Natural killer cell (primary cell): ENCODE measurements at places on chromosomes 3 and 15. TPM values are rescaled to one million over a fixed set of nuclear protein-coding genes. Genes with fewer than 3 reads are reported as not detected.

DNA sequence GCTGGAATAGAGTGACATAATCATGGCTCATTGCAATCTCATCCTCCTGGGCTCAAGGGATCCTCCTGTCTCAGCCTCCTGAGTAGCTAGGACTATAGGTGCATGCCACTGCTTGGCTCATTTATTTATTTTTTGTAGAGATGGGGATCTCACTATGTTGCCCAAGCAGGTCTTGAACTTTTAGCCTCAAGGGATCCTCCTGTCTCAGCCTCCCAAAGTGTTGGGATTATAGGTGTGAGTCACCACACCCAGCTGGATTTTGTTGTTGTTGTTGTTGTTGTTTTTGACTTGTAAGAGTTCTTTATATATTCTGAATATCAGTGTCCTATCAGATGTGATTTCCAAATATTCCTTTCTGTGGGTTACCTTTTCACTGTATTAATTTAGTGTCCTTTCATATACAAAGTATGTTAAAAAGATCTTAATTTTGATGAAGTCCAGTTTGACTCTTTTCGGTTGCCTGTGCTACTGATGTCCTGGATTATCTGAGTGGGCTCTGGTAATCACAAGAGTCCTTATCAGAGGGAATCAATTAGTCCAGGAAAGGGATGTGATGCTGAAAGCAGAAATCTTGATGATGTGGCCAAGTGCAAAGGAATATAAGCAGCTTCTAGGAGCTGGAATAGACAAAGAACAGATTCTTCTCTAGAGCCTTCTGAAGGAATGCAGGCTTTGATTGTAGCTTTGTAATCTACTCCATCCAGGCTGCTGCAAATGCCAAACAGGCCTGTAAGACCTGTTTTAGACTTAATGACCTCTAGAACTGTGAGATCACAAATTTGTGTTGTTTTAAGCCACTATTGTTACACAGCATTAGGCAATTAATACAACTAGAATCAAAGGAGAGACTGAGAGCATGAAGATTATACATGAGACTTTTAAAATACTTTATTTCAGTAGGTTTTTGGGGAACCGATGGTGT is 30.2 kb downstream of the NCK1 start:
- no peak for DNase-seq
- no peak overlapping the region for H3K27ac ChIP-seq
- H3K4me1 ChIP-seq: peaks cover 13% of the 10 kb centered on the region
- H3K36me3 ChIP-seq: no peaks in the 10 kb centered on the region
- H3K4me3 ChIP-seq: no peak overlapping the region

DNA sequence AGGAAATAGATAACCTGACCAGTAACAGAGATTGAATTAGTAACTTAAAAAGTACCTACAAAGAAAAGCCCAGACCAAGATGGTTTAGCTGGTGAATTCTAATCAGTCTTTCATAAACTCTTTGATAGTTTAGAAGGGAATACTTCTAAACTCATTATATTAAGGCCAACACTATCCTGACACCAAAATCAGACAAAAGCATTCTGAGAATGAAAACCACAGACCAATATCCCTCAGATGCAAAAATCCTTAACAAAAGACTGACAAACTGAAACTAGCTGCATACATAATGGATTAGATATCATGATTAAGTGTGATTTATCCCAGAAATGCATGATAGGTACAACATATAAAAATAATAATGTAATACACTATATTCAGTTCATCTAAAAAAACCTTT is 115.6 kb downstream of the RFX7 start:
- no peaks in the 10 kb centered on the region for H3K4me1 ChIP-seq
- no peak overlapping the region for H3K27ac ChIP-seq
- DNase-seq: no peak
- H3K36me3 ChIP-seq: peaks cover 15% of the 10 kb centered on the region

Gene FAM174B
- total RNA-seq: 0.68 TPM

GRCh38 chr15:65408324-65409035 is 14.3 kb downstream of the IGDCC4 start:
- no peaks in the 10 kb centered on the region for H3K36me3 ChIP-seq
- no peaks in the 10 kb centered on the region for H3K27me3 ChIP-seq
- no peak overlapping the region for H3K27ac ChIP-seq
- no peak overlapping the region for H3K4me3 ChIP-seq
- no peak for DNase-seq

DNA sequence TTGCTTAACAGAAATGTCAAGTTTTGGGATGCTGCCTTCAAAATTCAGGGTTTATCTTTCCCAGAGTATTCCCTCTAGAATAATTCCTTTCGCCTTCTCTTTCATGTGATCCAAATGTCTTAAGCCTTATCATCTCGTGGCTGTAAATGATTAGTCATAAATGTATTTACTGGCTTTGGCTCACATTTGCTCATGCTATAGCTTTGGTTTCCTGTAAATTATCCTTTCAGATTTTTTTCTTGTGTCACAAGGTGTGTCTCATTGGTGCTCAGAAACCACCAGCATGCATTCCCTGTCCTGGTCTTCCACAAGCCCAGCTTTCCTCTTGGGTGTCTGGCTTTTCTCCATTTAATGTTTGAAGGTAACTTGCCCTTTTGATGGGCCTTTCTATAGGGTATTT is 692.7 kb upstream of the ALCAM start:
- no peaks in the 10 kb centered on the region for H3K36me3 ChIP-seq
- no peaks in the 10 kb centered on the region for H3K4me1 ChIP-seq
- no peak for DNase-seq
- H3K27me3 ChIP-seq: no peaks in the 10 kb centered on the region

Gene MKRN3
- total RNA-seq: 1.8 TPM

DNA sequence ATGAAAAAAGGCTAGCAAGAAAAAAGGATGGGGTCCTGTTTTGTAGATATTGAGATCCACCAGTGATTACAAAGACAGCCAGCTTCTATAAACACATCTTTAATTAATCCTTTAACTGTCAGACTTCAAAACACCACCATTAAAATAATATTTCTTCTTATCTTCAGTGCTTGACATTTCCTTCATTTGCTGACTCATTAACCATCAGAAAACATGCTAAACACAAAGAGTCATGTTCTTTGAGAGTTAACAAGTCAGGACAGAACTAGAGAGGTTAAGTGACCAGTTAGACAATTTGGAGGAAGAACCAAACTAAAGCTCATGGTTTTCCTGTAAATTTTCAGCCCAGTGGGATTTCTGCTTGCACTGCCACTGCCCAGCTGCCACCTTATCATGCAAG is 111.4 kb downstream of the MEIS2 start:
- no peaks in the 10 kb centered on the region for H3K27me3 ChIP-seq
- H3K4me1 ChIP-seq: no peaks in the 10 kb centered on the region
- H3K27ac ChIP-seq: no peak overlapping the region
- no peaks in the 10 kb centered on the region for H3K36me3 ChIP-seq

GRCh38 chr15:82858932-82859331 is 49.5 kb downstream of the WHAMM start:
- DNase-seq: no peak
- no peaks in the 10 kb centered on the region for H3K36me3 ChIP-seq
- peaks cover 5% of the 10 kb centered on the region for H3K4me1 ChIP-seq
- H3K4me3 ChIP-seq: no peak overlapping the region

- no peaks in the 10 kb centered on the region for H3K27me3 ChIP-seq
- peaks cover 5% of the 10 kb centered on the region for H3K36me3 ChIP-seq
- peak; percentile 25 for DNase-seq
- peak overlapping the region; percentile 85 for H3K4me3 ChIP-seq
Measured at GRCh38 chr15:100602823-100603393, 519 bp downstream of the ASB7 start.

Gene ECE2
- total RNA-seq: not detected

GRCh38 chr15:48802257-48802656 is 8.6 kb downstream of the CEP152 start:
- H3K4me3 ChIP-seq: no peak overlapping the region
- no peaks in the 10 kb centered on the region for H3K36me3 ChIP-seq
- no peaks in the 10 kb centered on the region for H3K4me1 ChIP-seq
- no peak overlapping the region for H3K27ac ChIP-seq

- no peaks in the 10 kb centered on the region for H3K27me3 ChIP-seq
- no peak overlapping the region for H3K4me3 ChIP-seq
- H3K4me1 ChIP-seq: no peaks in the 10 kb centered on the region
- no peak overlapping the region for H3K27ac ChIP-seq
Measured at GRCh38 chr3:57059411-57059810, 1.1 kb upstream of the SPATA12 start.

- H3K36me3 ChIP-seq: no peaks in the 10 kb centered on the region
- H3K27me3 ChIP-seq: no peaks in the 10 kb centered on the region
- peak overlapping the region; percentile 75 for H3K27ac ChIP-seq
- H3K4me1 ChIP-seq: peaks cover 69% of the 10 kb centered on the region
- DNase-seq: peak; percentile 44
Measured at GRCh38 chr15:55281517-55282228, 7.9 kb downstream of the RAB27A start.

DNA sequence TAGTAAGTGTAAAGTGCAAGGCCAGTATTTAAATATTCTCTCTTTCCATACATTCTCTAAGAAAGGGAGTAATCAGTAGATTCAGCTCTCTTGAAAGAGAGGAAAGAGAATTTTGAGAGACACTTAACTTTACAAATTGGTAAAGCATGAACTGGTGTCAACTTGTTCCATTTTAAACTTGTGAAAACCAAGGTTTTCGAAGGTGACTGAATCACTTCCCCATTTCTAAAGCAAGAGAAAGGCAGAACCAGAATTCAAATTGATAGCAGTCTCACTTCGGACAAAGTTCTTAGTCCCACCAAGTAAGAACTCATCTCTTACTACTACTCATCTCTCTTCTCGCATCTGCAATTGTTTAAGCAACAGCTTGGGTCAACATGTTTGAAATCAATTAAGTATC is 22.4 kb downstream of the TJP1 start:
- H3K36me3 ChIP-seq: no peaks in the 10 kb centered on the region
- no peak for DNase-seq
- H3K27me3 ChIP-seq: peaks cover 8% of the 10 kb centered on the region
- H3K27ac ChIP-seq: no peak overlapping the region

GRCh38 chr3:98329392-98330124 is 24.1 kb upstream of the OR5K4 start:
- H3K36me3 ChIP-seq: no peaks in the 10 kb centered on the region
- H3K27me3 ChIP-seq: peaks cover 5% of the 10 kb centered on the region
- no peak overlapping the region for H3K4me3 ChIP-seq
- H3K4me1 ChIP-seq: no peaks in the 10 kb centered on the region
- DNase-seq: peak; percentile 71

Gene AKAP13
- 661 TPM for total RNA-seq

Gene ABHD17C
- 4.4 TPM for total RNA-seq

- H3K36me3 ChIP-seq: peaks cover 60% of the 10 kb centered on the region
- no peak overlapping the region for H3K4me3 ChIP-seq
- no peak for DNase-seq
- no peaks in the 10 kb centered on the region for H3K27me3 ChIP-seq
- H3K27ac ChIP-seq: no peak overlapping the region
Measured at GRCh38 chr3:186551387-186551786, 7.2 kb upstream of the CRYGS start.

- H3K36me3 ChIP-seq: no peaks in the 10 kb centered on the region
- no peak overlapping the region for H3K27ac ChIP-seq
- no peak for DNase-seq
- H3K4me1 ChIP-seq: no peaks in the 10 kb centered on the region
- no peaks in the 10 kb centered on the region for H3K27me3 ChIP-seq
Measured at GRCh38 chr15:100911086-100911485, 8.1 kb upstream of the LRRK1 start.

Gene WNT5A
- not detected for total RNA-seq

GRCh38 chr3:78820542-78820941 is 947.3 kb downstream of the ROBO1 start:
- H3K4me1 ChIP-seq: no peaks in the 10 kb centered on the region
- H3K36me3 ChIP-seq: no peaks in the 10 kb centered on the region
- no peak overlapping the region for H3K4me3 ChIP-seq
- no peak overlapping the region for H3K27ac ChIP-seq

Gene SLC22A13
- 0.40 TPM for total RNA-seq

GRCh38 chr3:57726397-57726796 is 29.7 kb upstream of the SLMAP start:
- no peaks in the 10 kb centered on the region for H3K4me1 ChIP-seq
- no peak overlapping the region for H3K4me3 ChIP-seq
- H3K36me3 ChIP-seq: no peaks in the 10 kb centered on the region

DNA sequence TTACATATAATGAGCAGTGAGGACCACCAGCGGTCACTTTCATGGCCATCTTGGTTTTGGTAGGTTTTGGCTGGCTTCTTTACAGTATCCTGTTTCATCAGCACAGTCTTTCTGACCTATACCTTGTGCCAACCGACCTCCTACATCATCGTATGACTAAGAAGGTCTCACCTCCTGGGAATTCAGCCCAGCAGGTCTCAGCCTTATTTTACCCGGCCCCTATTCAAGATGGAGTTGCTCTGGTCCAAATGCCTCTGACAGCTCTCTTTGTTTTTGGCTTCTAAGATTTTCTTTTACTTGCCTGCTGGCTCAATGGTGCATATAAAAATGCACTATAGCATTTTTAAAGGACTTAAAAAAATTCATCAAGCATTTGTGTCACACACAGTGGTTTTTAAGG is 3.2 kb upstream of the MME start:
- no peaks in the 10 kb centered on the region for H3K4me1 ChIP-seq
- no peak for DNase-seq
- peaks cover 6% of the 10 kb centered on the region for H3K27me3 ChIP-seq
- no peak overlapping the region for H3K4me3 ChIP-seq
- H3K36me3 ChIP-seq: no peaks in the 10 kb centered on the region

- H3K4me1 ChIP-seq: no peaks in the 10 kb centered on the region
- H3K4me3 ChIP-seq: no peak overlapping the region
- H3K27me3 ChIP-seq: no peaks in the 10 kb centered on the region
- DNase-seq: no peak
Measured at GRCh38 chr3:64909757-64910467, 222.1 kb upstream of the ADAMTS9 start.

Gene RCN2
- 30.0 TPM for total RNA-seq

DNA sequence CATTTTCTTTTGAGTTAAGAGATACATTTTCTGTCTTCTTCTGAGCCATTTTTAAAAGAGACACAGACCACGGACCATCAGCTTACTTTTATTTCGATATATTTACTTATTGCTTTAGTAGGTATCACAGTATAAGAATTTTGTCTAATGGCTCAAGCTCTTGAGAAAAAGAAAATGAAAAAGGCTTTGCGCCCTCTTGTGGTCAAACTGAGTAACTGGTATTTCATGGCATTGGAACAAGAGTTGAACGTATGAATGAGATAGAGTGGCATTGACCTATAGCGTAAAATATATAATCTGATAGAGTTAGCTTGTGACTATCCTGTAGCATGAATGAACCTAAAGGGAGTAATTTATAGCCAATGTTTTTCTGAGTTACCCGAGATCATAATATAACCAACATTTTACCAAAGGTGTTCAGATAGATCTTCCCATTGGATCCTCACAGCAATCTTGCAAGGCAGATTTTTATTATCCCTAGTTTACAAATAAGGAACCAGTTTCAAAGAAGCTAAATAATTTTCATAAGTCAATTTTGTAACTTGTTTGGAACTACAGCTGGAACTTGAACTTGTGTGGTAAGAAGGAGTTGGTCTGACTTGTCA is 154.6 kb downstream of the POLR2M start:
- no peak for DNase-seq
- no peaks in the 10 kb centered on the region for H3K4me1 ChIP-seq
- H3K4me3 ChIP-seq: no peak overlapping the region
- H3K36me3 ChIP-seq: no peaks in the 10 kb centered on the region
- no peak overlapping the region for H3K27ac ChIP-seq

- H3K4me3 ChIP-seq: no peak overlapping the region
- H3K4me1 ChIP-seq: peaks cover 18% of the 10 kb centered on the region
- peak; percentile 53 for DNase-seq
- no peak overlapping the region for H3K27ac ChIP-seq
- no peaks in the 10 kb centered on the region for H3K27me3 ChIP-seq
- no peaks in the 10 kb centered on the region for H3K36me3 ChIP-seq
Measured at GRCh38 chr3:11624704-11625375, 18.9 kb downstream of the VGLL4 start.

- H3K27me3 ChIP-seq: no peaks in the 10 kb centered on the region
- no peaks in the 10 kb centered on the region for H3K36me3 ChIP-seq
- no peak overlapping the region for H3K27ac ChIP-seq
- no peak for DNase-seq
- no peaks in the 10 kb centered on the region for H3K4me1 ChIP-seq
Measured at GRCh38 chr15:87661454-87662355, 594.8 kb downstream of the NTRK3 start.
